Fibroblast of upper back skin (primary cell): ENCODE measurements at places on chromosomes 3 and 15.
A peak's percentile ranks its signal among the peaks of the same experiment; 100 is the strongest.

DNA sequence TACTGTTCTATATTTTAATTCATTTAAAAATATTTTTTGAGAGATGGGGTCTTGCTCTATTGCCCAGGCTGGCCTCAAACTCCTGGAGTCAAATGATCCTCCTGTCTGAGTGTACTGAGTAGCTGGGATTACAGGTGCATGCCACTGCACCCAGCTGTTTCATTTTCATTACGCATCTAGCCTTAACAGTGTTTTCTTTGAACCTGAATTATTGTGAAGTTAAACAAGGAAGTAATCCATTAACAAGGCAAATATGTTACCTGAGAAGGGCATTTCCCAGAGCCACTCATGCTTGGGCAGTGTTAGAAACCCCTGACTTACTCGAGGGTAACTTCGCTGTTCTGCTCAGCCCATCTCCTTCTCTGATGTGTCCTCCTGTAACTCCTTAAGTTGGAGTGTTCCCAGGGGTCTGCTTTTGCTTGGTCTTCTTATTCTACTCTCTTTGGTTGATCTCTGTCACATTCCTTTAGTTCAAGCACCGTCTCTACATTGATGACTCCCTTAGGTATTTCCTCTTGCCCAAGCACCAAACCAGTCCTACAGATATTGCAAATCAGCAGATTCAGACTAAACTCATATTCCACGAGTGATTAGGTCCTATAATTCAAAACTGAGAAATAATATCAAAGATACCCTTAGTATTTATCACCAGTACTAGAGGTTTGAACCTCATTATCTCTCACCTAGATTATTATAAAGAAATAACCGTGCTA lies 107.9 kb downstream of the STAC start:
- no peak for DNase-seq

DNA sequence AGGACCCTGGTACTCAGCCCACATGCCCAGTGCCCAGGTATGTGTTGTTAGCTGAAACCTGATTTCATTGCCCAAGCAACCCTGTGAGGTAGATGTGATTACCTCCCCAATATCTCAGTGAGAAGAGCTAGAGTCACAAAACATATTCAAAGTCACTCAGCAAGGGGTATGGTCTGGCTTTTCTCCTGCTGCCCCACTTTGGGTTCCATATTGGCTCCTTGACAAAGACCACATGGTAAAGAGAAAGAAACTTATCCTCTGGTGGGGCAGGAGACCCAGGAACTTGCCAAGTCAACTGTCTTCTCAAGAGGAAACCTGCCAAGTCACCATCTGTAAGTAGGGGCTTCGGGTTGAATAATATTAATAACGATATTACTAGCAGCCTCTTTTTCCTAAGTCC lies 148.3 kb upstream of the LMCD1 start:
- no peak for DNase-seq

- no peak for DNase-seq
Observed at GRCh38 chr3:29236146-29236840, 44.6 kb upstream of the RBMS3 start.

DNA sequence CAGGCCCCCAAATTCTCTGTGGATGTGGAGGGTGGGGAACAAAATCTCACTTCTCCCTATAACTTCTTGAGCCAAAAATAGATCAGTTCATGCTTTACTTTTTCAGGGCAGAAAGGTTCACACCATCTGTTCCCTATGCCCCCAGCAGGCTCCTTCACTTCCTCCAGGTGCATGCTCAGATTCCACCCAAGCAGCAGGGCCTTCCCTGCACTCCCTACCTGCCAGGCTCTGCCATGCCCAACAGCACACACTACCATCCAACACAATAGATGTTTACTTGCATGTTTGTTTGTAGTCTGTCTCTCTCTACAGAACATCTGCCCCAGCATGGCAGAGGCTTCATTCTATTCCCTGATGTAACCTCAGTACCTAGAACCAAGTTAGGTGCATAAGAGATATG lies 43.3 kb downstream of the GABRB3 start:
- DNase-seq, result no peak

DNA sequence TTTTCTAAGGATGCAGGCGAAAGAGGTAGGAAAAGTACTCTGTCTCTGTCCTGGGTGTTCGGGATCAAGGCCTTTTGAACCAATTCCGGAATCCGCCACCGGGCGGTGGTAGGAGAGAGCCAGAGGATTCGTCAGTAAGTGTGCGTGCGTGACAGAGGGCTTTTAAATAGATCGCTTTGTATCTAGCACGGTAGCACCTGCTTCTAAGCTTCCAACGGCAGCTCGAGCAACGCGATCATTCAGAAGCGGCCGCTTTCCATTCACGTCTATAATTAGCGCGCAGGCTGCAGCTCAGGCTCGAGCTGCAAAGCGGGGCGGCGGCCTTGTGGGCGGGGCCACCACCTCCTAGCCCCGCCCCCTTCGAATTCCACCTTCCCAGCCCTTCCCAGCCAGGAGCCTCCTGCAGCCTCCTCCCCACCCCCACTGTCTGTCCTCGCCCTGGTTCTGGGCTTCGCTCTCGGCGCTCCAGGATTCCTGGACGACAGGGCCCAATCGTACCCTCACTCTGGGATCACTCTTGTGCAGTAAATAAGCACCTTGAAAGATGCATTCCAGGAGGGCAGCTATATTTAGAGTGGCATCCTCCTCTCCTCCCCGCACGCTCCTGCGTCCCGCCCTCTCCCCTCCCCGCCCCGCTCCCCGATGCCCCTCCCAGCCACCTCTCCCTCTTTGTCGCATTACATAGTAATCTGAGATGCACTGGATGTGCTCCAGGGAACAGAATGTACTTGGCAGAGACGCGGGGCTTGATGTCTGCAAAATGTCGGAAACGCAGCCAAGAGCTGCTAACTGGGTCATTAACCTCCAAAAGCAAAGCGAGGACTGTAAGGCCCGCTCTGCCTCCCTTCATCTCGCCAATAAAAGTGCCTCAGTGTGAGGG lies 224.1 kb upstream of the TPRG1 start:
- DNase-seq, result peak; percentile 92

DNA sequence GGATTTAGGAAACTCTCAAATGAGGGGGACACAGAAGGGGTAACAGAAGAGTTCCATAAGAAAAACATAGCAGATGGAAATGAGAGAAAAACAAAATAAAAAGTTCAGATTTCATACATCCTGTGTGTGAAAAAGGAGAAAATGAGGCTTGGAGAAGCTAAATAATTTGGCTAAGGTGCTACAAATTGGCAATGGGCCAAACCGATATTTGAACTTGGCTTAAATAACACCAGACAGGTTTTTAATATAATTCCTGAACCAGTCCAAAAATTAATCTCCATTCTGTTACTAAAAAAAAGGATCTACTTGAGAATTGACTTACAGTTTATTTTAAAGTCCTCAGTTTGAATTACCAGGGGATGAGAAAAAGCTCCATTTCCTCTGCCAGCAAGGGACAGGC lies 342.9 kb upstream of the DPH6 start:
- DNase-seq, result no peak

DNA sequence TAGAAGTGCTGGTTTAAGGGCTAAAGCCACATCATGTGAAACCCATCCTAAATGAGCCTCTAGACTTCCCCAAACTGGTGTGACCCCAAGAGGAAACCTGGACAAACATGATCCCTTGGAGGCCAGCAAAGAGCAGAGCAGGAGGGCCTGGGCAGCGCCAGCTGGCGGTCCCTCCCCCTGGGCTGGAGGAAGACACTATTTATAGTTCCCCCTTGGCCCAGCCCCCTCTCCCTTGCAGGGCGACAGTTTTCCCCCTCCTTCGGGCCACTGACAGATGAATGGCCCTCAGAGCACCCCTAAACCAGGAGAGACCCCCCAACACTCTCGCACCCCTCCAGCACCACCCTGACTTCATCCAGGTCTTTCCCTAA lies 2.9 kb downstream of the UCN2 start:
- DNase-seq, result peak; percentile 8

GRCh38 chr3:138348754-138349739 lies 668 bp downstream of the MRAS start:
- no peak for DNase-seq

DNA sequence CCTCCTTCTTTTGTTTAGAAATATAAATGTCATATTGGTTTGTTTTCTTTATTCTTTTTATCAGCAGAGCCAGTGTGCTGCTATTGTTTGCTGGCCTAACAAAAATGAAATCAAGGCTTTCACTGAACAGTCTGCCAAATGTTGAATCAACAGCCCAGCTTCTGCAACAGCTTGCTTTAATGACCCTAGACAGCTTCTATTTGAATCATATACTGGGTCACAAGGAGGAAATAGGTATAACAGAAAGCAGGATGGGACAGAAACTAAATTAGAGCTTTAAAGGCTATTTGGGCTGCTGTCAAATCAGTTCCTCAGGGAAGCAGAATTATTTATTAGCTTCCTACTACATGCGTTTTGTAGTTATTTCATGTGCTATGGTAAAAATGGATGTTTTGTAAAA lies 12.1 kb upstream of the DNAJC13 start:
- DNase-seq, result no peak

DNA sequence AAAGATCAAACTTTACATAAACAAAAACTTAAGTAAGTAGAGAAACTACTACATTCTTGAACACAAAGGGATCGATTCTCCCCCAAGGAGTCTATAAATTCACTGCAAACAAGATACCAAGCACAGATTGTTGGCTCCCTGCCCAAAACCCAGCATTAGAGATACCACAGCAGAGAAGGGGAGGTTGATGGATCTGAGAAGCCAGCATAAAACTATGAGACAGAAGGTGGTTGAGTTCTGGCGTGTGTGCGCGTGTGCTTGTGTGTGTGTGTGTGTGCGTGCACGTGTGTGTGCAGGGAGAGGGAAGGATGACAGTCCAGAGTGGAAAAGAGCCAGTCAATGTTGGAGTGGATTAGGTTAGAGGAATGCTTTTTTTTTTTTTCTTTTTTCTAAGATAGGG lies 143.2 kb upstream of the PRR20G start:
- peak; percentile 14 for DNase-seq

DNA sequence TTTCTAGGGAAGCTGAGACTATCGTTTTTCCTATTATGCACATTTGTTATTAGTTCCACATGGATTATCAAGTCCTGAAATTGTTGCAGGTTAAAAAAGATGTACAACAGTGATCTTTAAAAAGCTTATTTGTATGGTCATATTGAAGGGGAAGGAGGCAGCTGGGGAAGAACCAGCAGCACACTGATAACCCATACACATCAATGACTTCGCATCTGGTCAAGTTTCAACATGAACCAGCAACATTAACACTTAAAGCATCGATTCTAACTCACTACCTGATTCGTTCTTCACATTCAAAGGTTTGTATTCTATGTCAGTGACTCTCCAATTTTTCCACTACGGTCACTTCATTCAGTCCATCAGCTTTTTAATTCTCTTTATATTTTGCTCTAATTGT lies 56.4 kb downstream of the NCEH1 start:
- no peak for DNase-seq

DNA sequence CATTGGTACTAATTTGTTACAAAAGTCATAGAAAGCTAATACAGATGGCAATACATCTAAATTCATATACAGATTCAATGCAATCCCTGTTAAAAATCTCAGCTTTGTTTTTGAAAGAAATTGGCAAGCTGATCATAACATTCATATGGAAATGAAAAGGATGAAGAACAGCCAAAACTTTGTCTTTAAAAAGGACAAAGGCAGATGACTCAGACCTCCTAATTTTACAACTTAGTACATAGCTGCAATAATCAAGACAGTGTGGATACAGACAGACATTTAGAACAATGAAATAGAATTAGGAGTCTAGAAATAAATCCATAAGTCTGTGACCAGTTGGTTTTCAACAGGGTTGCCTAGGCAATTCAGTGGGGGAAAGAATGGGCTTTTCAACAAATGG lies 63.3 kb downstream of the AQP9 start:
- DNase-seq, result peak; percentile 87

DNA sequence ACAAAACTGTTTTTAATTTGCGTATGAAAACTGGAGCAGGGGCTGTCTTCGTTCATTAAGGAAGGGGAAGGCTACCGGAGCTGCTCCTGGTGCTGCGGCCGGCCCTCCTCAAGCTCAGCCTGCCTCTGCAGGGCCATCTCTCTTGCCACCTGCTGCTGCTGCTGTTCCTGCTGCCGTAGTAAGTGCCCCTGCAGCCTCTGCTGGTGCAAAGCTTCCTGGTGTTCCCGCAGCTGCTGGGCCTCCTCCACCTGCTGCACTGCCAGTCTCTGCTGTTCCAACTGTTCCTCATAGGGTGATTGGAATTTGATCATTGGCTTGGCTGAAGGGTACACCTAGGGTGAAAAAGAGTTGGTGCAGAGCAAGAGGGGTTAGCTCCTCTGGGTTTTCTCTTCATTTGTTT lies 66.0 kb downstream of the GOLIM4 start:
- no peak for DNase-seq

- no peak for DNase-seq
Observed at GRCh38 chr15:38242055-38242454, 10.6 kb upstream of the SPRED1 start.

- no peak for DNase-seq
Observed at GRCh38 chr3:63861306-63861705, 2.3 kb downstream of the THOC7 start.

DNA sequence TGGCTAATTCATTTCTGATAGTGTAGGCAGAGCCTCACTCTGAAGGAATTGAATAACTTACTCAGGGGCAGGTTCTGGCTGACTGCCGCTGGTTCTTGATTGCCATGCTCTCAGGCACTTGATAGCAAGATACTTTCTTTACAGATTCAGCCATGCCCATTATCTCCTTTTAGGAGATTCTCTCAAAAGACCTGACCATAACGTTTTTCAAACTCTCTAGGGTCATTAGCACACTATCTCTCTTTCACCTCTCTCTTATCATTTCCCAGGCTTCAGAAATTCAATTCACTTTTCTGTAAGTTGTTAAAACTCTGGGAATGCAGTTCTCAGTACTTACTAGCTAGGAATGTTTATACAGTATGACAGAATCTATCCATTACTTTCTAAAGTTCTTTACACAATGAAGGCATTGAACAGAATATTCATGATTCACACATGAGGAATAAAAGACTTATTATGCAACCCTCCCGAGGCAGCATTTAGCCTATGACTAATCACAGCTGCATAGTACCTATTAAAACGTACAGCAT lies 850.3 kb upstream of the CADM2 start:
- DNase-seq, result peak; percentile 57

- DNase-seq, result no peak
Observed at GRCh38 chr3:59542276-59542675, 492.5 kb upstream of the CFAP20DC start.
